Vagina (tissue), 2 donors: ENCODE measurements at places on chromosomes 6 and 20.

- no peak for DNase-seq
Observed at GRCh38 chr6:132330759-132331158, 70.5 kb downstream of the MOXD1 start.

- no peak for DNase-seq
Observed at GRCh38 chr6:1163501-1163900, 148.4 kb upstream of the FOXQ1 start.

DNA sequence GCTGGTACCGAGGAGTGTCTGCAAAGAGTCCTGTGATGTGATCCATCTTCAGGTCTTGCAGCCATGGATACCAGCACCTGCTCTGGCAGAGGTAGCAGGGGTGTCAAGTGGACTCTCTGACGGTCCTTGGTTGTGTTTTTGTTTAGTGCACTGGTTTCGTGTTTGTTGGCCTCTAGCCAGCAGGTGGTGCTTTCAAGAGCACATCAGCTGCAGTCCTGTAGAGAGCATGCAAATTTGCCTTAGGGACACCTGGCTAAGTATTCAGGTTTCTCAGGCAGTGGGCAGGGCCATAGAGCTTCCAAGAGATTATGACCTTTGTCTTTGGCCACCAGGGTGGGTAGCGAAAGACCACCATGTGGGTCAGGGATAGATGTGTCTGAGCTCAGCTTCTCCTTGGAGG lies 14.5 kb upstream of the RGS17 start:
- DNase-seq = no peak

GRCh38 chr6:160279850-160280249 lies 21.2 kb upstream of the SLC22A2 start:
- no peak for DNase-seq

- DNase-seq = no peak
Observed at GRCh38 chr6:106513808-106514582, 115.3 kb downstream of the RTN4IP1 start.

- no peak for DNase-seq
Observed at GRCh38 chr6:10048370-10049297, 366.2 kb downstream of the TFAP2A start.

- DNase-seq = no peak
Observed at GRCh38 chr20:38579219-38579910, 1.6 kb upstream of the ADIG start.

- no peak for DNase-seq
Observed at GRCh38 chr6:163706500-163707087, 292.1 kb downstream of the QKI start.
